Stimulated activated CD8-positive, alpha-beta memory T cell treated with anti-CD3 and anti-CD28 coated beads, Interleukin-4, amount 100 ng/mL, for 4 hours (primary cell): ENCODE measurements at places on chromosomes 4 and X.

GRCh38 chr4:54218736-54219135 lies 10.4 kb upstream of the PDGFRA start:
- no peak for DNase-seq

DNA sequence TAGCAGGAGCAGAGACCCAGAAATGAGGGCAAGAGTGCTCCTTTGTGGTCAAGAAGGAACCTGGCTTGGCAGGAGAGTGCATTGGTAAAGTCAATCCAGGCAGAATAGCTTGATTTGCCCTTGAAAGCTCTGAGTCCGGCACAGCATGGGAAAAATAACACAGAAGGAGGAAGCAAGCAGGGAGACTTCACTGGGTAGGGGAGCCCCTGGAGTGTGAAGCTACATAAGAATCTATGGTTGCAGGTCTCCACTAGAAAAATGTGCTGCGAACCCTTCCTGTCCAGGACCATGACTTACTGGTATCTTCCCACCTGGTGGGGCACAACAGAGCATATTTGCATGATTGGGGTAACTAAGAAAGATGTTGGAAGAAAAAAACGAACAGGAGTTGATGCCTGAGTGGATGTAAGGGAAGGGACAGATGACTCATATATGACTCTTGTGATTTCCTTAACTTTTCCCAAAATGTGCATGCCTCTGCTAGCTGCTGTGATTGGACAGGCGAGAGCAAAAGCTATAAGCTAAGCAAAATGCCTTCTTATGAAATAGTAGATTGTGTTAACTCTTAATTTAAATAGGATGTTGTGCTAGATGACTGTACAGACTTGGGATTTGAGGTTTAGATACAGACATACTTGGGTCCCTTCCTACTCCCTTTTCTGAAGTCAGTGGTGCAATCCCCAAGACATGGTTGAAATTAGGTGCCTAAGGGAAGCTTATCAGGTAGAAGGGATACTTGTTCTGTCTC lies 3.3 kb downstream of the IL13RA1 start:
- no peak for DNase-seq

GRCh38 chr4:178083968-178084367 lies 641.7 kb upstream of the AGA start:
- DNase-seq = no peak

- DNase-seq = no peak
Measured at GRCh38 chrX:87160435-87161010, 357.1 kb upstream of the KLHL4 start.
